Activated CD4-positive, alpha-beta memory T cell treated with anti-CD3 and anti-CD28 coated beads for 36 hours (primary cell): ENCODE measurements at places on chromosomes 7 and 10. TPM values are rescaled to one million over a fixed set of nuclear protein-coding genes. Genes with fewer than 3 reads are reported as not detected.

Gene PRSS37
- total RNA-seq: not detected

Gene FMC1
- 4.4 TPM for total RNA-seq

Gene FUOM
- total RNA-seq: 46.5 TPM

DNA sequence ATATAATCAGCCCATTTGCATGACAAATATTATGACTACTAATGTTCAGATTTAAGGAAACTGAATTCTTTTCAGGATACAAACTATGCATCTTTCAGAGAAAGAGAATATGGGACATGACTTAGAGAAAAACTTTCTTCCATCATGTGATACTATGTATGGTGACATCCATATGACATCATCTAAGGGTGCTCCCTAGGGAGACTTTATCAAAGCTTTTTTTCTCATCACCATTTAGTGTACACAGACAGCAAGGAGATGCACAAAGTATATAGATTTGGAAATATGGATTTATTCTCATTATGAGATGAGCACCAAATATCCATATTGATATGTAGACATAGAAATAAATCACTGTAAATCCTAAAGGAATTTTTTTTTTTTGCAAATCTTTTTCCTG, 164.2 kb upstream of the YAE1 start:
- DNase-seq: no peak

DNA sequence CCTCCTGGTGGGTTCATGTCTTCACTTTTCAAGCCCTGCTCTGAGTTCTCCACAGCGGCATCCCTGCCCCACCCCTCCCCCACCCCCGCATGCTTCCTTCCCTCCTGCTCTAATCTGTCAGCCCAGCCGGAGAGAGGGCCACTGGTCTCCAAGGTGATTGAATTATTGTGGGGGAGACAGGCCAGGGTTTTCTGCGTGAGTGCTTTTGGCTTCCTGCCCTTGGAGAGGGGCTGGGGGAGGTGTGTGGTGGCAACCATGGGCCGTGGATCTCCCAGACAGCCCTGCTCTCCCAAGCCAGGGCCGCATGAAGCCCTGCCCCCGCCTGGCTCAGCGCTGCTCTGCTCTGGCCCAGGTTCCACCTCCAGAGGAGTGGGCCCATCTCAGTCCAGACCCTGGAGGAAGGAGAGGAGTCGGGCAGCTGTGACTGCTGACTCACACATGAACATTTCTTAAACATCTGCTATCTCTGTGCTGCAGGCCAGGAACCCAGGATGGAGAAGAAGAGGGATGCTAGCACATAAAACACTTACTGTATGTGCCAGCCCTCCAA, 109.9 kb downstream of the ZMIZ1 start:
- DNase-seq: no peak

GRCh38 chr10:117086546-117086945, 51.5 kb downstream of the VAX1 start:
- no peak for DNase-seq

DNA sequence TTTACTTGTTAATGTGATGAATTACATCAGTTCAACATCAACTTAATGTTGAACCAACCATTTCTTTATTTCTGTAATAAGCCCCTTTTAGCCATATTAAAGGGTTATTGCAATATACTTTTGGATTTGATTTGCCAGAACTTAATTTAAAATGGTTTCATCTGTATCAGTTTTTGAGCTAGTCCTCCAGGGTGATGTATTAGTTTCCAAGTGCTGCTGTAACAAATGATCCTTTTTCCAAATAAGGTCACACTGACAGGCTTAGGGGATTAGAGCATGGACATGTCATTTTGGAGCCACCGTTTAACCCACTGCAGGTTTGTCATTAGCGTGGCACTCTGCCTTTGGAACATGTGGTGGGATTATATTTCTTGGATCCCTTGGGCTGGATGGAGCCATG, 244.8 kb upstream of the PLPP4 start:
- no peak for DNase-seq

GRCh38 chr7:118259115-118259514, 34.6 kb downstream of the ANKRD7 start:
- DNase-seq: no peak

Gene SUN3
- total RNA-seq: not detected

DNA sequence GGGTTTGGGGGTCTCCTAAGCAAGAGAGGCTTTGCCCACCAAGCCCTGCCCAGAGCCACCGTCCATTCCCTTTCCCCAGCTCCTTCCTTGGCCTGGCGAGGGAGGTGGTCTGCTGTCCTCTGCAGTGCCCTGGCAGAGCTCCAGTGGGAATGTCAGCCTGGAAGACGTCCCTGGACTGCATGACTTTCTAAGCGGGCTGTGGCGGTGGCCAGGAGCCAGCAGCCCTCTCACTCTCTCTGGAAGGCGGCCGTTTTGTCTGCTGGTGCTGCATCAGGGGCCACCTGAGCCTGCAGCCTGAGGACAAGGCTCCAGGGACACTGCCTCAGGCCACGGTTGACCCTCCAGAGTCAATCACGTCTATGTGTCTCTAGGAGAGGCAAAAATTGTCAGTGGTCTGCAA, 271.0 kb downstream of the SKAP2 start:
- no peak for DNase-seq

Gene SPDYE9
- not detected for total RNA-seq

DNA sequence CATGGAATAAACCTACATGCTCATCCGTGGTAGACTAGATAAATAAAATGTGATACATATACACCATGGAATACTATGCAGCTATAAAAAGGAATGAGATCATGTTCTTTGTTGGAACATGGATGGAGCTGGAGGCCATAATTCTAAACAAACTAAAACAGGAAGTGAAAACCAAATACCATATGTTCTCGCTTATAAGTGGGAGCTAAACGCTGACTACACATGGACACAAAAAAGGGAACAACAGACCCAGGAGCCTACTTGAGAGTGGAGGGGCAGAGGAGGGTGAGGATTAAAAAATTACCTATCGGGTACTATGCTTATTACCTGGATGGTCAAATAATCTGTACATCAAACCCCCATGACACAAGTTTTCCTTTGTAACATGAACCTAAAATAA, 68.7 kb upstream of the SEC61G start:
- DNase-seq: no peak

DNA sequence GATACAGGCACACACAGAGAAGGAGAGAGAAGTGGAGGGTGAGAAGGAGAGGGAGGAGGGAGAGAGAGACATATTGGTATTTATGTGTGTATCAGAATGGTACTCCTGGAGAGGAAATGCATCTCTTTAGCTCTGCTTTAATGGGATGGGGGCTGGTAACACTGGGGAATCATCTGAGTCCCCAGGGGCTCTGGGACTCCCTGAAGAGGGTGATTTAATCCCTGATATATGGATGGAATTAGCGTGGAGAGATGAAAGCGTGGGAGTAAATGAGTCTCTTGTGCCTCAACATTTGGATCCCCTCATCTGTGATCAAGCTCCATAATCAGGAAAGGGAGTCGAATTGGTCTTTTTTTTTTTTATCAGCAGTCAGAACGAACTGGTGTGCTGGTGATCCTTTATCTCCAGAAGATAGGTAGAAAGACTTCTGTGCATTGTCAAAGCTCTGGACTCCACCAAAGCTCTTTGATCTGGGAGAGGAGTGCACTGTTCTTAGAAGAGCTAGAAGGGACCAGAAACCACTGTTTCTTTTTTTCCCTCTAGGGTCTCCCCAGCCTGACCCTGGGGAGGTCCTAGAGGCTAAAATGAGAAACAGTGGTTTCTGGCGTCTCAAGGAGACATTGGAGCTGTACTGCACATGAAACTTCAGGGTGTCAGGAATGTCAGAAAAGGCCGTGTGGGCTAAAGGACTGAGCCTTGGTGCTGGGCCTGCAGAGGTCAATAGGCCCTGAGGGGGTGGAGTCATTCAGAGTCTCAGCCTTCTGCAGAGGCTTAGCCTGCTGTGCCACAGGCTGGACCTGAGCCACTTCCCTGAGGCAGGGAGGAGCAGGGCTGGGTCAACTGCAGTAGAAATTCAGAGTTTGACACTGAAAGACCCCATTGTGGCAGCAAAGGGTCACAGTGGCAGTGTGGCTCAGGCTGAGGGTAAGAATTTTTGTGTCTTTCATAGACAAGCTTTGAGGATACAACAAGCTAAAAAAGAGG, 234.4 kb upstream of the SLC26A5 start:
- no peak for DNase-seq

DNA sequence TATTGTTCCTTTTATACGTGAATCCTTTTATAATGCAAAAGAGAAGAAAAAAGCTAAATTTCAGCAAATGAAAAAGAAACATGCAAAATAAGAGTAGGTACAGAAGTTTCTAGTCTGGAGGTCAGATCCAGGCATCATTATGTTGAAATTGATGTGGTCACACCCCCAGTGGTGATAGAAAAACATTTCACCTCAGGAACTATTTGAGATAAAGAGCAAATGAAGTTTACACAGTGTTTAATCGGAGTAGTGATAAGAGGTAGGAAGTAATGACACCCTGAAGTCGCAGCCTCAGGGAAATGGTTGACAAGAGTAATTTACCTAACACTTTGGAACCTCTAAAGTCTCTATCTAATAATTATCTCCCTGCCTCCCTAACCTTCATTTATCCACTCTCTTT, 536.0 kb upstream of the STEAP1 start:
- no peak for DNase-seq

Gene PLPP4
- not detected for total RNA-seq

DNA sequence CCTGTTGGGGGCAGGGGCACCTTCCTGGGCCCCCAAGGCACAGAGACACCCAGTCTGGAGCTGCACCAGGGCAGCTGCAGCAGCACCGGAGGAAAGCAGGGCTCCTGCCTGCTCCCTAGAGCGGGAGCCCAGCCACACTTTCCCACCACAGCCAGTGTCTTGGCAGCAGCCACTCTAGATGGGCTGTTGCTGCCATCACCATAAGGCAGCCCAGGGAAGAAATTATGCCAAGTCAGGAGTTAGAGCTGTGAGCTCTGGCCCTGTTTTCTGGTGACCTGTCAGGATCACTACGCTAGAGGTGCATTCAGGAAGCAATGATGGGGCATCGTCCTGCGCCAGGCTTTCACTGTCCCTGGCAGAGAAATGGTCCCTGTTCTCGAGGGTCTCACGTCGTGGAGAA, 38.0 kb upstream of the ZNRF2 start:
- no peak for DNase-seq

Gene C10orf53
- not detected for total RNA-seq

Gene CTAGE8
- total RNA-seq: 1.8 TPM
